ENCODE measurements at places on chromosomes 12 and 14.

DNA sequence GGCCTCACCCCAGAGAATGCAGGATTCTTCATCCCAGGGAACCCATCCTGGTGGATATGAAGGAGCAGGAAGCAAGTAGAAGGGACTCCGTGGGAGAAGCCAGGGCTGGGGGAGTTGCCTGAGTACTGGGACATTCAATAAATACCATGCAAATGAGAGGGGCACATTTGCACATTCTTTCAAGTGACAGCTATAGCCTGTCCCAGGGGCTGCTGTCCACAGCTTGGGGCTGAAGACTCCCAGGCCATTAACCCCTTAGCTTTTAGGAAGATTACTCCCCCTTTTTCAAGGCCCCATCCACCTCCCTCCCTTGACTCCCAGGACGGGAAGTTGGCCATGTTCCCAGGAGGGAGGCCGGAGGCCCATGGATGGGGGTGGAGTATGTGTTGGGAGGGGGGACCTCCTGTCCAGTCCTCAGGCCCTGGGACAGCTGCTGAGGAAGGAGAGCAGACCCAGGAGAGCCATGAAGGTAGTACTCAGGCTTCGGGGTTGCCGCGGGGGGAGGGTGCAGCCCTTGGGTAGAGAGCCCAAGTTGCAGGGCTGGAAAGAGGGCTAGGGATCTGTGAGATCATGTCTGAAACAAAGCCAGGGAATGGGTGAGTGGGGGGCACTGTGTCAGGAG is 974 bp upstream of the TNS2 start:
- no peak for DNase-seq

DNA sequence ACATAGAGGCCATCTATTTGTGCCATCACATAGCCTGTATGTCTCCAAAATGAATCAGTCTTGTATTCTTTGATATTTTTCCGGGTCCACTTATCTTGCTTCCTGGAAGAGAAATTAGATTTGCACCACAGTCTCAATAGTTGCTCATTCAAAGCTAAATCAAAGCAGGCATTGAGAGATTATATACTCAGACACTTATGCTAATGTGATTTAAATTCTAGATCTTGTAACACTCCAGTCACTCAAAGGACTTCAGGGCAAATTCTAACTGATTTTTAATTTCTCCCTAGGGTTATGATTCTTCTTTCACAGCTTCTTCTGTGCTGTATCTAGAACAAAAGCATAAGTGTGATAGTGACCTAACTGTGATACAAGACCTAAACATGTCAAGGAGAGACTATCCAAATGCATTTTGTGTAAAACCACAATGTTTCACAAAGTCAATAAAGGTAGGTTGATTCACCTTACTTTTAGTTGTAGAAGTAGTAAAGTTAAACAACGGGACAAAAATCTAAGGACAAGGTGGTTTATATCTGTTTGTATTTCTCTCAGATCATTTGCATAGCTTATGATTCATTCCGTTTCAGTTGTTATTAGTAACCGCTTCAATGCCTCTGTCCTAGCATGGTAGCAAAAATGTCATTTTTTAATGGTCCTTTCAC is 26.8 kb downstream of the PLBD1 start:
- DNase-seq, result no peak

GRCh38 chr14:21518725-21519124 is 7.4 kb downstream of the SALL2 start:
- no peak for DNase-seq

GRCh38 chr12:104457746-104458693 is 1.3 kb downstream of the CHST11 start:
- DNase-seq, result no peak

DNA sequence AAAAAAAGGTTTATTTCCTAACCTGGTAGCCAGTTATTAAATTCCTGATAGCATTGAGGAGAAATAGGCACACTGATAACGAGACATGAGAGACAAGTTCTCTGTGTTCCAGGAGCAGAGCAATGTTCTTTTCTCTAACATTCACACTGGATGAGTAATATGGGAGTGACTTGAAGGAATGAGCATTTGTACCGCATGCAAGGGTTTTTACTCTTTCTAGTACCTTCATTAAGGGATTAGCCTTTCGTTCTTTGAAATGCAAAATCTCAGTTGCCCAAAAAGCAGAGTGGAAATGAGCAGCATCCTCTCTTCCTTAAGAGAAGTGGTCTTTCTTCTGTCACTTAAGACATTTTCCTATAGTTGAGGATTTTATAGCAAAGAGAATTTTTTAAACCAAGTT is 54.7 kb downstream of the FGD4 start:
- no peak for DNase-seq

DNA sequence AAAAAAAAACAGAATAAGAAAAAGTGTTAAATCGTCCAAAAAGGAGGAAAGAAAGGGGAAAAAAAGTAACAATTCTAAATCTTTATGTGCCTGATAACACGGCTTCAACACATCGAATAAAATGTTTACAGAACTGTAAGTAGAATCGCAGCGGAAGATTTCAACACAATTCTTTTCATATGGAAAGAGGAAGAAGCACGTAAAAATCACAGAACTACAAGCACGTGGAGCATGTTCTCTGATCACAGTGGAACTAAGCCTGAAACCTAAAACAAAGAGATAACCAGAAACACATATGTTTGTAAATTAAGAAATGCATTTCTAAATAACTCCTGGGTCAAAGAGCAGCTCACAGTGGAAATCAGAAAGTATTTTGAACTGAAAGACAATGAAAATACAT is 8.7 kb downstream of the CLEC7A start:
- DNase-seq, result no peak

- no peak for DNase-seq
Observed at GRCh38 chr12:67377021-67377420, 107.9 kb downstream of the CAND1 start.

DNA sequence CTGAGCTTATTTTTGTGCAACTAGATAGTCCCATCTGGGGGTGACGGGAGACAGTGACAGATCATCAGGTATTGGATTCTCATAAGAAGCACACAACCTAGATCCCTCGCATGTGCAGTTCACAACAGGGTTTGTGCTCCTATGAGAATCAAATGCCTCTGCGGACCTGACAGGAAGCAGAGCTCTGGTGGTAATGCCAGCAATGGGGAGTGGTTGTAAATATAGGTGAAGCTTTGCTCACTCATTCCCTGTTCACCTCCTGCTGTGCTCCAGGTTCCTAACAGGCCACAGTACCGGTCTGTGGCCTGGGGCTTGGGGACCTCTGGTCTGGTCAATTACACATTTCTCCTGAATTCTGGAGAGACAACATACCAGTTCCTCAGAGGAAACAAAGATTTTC is 39.0 kb downstream of the GABARAPL1 start:
- no peak for DNase-seq

GRCh38 chr12:108332791-108333382 is 6.2 kb downstream of the CMKLR1 start:
- DNase-seq, result no peak

DNA sequence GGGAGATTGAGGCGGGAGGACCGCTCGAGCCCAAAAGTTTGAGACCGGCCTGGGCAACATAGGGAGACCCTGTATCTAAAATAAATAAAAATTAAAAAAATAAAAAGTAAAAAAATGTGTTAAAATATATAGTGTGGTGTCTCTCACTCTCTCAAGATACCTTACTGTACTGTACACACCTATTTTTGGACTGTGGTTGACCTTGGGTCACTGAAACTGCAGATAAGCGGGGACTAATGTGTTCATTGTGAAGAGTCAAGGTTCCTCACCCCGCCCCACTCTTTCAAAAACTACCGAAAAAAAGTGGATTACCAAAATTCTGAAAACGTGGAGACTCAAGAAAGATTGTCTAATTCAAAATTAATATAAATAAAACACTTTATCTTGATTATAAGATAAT is 1.0 kb upstream of the TAS2R13 start:
- no peak for DNase-seq

DNA sequence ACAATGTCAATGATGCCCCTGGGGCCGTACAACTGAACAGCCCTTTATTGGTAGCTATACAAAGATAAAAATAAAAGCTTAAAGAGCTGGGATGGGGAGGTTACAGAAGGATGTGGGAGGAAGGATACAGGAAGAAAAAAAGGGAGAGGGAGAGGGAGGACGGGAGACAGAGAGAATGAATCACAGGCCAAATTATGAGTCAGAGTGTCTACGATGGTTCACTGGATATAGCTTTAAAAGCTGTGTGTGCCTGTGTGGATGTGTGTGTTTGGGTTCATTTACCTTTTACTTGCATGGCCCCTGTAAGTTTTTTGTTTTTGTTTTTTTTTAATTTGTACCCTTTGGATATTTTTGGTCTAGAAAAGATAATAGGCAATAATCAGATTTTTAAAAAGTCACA is 111.9 kb downstream of the CCDC60 start:
- no peak for DNase-seq

DNA sequence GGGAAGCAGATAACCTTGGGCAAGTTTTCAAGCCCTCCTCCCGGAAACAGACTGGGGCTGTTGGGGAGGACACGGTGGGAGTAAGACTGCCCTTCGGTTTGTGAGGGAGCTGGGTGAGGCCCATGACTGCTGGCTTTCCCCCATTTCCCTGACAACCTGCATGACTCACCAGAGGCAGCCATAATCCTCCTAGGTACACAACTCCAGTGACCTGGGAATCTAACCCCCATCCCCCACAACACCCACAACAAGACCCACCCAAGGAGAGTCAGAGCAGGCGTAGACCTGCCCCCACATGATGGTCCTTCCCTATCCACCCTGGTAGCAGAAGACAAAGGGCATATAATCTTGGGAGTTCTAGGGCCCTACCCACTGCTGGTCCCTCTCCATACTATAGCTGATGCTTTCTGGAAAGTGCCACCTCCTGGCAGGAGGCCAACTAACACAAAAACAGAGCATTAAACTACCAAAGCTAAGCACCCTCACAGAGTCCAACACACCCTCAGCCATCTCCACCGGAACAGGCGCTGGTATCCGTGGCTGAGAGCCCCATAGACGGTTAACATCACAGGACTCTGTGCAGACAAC is 14.8 kb downstream of the DDX24 start:
- DNase-seq, result peak; percentile 45

DNA sequence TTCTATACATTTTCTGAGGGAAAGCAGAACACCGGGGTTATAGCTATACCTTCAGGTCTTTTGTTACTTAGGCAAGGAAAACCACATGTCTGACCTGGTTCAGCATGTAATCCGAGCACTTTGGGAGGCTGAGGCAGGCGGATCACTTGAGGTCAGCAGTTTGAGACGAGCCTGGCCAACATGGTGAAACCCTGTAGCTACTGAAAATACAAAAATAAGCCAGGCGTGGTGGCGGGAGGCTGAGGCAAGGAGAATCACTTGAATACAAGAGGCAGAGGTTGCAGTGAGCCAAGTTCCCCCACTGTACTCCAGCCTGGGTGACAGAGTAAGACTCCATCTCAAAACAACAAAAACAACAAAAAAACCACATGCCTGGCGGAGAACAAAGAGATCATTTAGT is 177.6 kb downstream of the ACSS3 start:
- DNase-seq, result no peak

DNA sequence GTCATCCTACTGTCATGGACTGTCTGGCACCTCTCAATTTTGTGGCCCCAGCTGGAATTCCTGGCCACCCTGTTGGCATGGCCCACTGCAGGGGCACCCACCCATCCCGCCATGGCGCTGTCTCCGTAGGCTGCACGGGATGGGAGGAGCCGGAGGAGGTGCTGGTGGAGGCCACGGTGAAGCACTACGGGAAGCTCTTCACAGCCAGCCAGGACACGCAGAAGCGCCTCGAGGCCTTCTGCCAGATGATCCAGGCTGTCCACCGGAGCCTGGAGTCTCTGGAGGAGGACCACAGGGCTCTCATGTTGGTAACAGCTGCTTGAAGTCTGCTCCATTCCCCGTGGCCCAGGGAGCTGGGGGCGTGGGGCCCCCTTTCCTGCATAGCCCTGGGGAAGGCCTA is 3.9 kb downstream of the CCDC197 start:
- no peak for DNase-seq

DNA sequence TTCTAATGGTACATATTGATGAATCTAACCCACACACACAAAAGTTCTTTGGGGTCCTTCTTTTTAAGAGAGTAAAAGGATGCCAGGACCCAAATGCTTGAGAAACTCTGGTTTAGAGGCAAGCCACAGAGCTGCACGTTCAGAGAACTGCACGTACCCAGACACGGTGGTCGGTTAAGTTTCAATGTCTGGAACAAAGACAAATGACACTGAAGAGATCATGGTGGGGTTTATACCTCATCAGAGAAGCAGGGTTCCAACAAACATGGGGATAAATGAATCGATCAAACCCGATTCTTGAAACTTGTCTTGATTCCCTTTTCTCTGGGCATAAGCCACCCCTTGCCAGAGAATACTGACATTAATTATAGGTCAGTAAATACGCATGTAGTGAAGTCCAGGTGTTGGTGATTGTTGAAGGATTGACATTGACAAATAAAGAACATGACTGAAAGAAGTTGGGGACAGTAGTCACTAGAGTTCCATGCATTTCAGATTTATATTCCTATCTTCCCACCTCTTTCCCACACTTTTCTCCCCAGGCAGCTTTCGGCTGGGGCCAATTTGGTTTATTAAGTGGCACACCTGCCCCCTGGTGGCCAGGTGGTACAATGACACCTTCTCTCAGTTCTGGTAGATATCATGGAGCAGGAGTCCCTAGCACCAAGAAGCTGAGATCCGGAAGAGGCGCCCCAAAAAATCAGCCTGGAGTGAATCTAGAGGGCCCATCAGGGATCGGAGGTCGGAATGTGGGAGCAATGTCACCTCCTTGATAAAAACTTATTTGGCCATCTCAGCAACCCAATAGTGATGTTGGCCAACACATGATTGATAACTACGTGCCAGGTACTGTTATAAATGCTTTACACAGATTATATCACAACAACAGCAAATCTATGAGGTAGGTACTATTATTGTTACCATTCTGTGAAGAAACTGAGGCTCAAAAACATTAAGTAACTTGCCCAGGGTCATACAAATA is 17.8 kb upstream of the HDAC7 start:
- peak; percentile 58 for DNase-seq

DNA sequence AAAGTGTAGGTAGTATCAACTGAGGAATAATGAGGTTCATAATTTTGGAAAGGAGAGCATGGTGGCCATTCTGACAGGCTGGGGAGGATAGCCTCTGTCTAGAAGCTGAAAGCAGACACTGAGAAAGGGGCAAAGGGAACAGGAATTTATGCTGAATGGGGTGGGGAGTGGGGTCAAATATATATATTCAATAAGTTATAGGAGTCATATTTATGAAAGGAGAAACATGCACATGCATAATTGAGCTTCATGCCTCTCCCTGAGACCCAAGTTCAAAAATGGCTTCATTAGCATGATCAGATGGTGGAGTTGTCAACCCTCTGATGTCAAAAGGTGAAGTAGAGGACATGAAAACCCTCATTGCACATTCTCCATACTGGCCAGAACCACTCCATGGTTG is 33.9 kb upstream of the ARID2 start:
- DNase-seq, result no peak

- no peak for DNase-seq
Observed at GRCh38 chr12:50620109-50620977, 115.6 kb downstream of the DIP2B start.

DNA sequence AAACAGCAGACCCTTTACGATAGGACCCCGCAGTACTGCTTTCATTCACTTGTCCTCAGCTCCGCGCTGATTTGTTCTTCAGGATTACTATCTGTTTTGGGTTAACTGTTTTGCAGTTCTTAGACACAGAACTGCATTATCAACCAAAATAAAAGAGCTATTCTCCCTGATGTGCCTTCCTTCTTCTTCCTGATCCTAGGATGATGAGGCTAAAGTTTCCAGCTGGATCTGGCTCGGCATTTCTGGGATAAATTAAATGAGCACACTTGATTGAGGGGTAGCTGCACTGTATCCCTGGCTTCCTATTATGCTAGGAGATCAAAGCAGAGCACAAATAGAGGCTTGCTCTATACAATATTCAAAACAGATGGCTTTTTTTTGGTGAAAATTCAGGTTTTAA is 165.7 kb downstream of the FBXL14 start:
- no peak for DNase-seq
